ENCODE measurements at places on chromosomes 5 and 9.

- no peak for DNase-seq
These were observed 86.6 kb downstream of the GNA14 start for GRCh38 chr9:77561331-77562018.

DNA sequence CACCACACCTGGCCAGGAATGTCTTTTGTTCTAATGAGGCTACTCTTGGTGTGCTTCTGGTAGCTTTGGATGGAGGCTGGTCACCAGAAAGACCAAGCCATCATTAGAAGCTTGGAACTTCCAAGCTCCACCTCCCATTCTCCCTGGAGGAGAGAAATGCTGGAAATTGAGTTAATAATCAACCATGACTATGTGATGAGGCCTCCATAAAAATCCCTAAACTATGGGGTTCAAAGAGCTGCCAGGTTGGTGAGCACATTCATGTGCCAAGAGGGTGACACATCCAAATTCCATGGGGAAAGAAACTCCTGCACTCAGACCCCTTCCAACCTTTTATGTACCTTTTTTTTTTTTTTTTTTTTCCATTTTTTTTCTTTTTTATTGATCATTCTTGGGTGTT, 105.5 kb upstream of the SPATA31C2 start:
- DNase-seq, result no peak

DNA sequence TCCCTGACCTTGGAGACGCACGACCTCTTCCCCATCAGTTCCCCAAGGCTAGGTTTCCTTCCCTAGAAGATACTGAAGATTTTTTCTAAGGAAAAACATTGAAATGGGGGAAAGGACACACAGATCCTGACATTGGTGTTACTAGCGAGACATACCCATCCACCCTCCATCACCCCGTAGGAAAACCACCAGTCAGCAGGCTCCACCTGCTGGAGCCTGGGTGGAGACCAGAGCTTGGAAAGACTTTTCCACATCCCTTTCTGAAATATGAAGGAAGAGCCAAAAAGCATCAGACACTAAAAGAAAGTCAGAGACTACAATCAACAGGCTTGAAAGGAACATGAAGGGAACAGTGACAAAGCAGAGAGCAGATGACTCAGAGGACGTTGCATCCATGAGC, 638.0 kb downstream of the IRX1 start:
- DNase-seq, result no peak

GRCh38 chr5:168851902-168852321, 272.7 kb upstream of the PANK3 start:
- peak; percentile 89 for DNase-seq

- no peak for DNase-seq
These were observed 2163.5 kb upstream of the WWC1 start for GRCh38 chr5:166127766-166128570.

DNA sequence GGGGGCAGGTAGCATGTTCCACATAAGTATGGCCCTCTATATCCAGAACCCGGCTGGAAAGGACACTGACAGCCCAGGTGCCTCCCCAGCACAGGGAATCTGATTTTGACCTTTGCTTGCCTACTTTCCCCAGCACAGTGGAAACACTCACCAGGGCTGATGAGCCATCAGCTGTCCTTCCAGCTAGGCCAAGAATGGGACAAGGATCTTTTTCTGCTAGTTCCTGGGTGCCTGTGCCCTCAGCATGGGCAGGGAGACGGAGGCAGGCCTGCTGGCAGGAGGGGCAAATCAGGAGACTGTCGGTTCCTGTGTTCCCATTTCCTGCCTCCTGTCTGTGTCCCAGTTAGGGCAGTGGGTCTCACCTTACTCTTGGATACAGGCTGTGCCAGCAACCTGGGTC, 1.1 kb downstream of the CYFIP2 start:
- DNase-seq, result no peak

DNA sequence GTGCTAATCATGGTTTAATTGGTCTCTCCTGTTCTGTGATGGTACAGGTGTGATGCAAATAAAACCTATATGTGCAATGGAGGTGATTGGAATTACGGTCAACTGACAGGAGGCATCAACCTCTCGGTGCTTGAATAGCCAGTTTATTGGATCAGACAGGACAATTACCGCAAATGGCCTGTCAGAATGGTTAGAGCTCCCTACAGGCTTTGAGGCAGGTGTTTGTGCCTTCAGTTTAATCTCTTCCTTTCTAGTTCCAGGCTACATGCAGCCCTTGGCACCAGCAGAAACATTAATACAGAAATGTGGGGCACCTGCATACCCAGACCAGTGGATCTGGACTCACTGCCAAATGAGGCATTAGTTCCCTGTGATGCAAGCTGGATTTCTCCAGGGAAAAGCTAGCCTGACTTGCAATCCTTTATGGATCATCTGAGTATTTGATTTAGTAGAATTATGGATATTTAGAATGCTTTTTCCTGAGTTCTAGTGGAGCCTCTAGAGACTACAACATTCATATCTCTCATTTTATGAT, 128.6 kb downstream of the MAT2B start:
- no peak for DNase-seq

DNA sequence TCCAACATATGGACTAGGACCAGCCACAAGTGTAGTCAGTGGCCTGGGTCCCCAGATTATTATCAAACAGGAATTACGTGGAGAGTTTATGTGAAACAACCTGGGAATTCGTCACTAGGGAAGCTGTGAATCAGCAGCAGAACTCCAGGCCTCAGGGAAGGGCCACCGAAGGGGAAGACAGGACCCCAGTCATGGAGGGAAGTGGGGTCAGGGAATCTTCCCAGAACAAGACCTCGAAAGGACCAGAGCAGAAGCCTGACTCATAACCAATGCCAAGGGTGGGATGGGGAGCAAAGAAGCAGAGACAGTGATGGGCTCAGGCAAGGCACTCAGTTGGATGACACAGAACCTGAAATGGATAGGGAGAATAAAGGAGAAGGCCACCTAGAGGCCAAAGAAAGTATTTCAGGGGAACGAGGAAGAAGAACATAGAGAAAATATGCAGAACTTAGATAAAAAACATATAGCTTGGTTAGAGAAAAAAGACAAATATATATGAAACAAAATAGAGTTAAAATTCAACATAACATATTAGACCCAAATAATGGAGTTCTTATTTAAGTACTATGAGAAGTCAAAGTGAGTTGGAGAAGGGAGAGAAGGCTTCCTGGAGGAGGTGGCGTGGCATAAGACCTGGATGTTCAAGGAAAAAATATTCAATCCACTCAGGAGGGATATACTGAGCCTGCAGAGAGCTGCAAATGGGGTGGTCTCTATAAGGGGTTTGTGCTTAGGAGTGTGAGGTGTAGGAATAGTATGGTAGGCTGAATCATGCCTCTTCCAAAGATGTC, 66.7 kb upstream of the CAST start:
- peak; percentile 59 for DNase-seq

- DNase-seq, result no peak
These were observed 36.7 kb downstream of the FAXDC2 start for GRCh38 chr5:154813736-154814135.

DNA sequence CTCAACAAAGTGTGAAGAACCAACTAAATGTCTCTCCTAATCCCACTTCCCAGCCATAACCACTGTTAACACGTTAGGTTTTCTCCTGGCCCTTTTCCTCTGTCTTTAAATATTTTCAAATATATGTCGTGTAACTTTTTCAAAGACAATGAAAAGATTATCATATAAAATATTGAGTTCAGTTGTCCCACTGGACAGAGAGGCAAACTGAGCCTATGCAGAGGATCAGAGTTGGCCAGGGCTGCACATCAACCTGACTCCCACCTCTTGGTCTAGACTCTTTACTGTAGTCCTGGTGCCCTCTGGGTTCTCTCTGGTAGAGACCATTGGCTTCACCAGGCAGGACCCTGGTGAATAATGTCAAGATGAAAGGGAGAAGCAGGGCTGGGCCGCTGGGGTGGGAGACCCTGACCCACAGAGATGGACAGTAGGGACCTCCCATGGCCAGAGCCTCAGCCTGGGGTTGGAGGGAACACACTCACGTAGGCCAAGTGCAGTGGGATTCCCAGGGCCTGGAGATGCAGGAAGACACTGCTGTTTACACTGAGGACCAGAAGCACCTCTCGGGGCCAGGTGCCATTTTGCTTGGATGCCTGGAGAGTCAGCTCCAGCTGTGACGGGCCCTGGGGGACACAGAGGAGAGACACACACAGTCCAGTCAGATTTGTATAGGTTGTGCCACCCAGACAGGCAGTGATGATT, 25.1 kb downstream of the ENG start:
- DNase-seq, result no peak

DNA sequence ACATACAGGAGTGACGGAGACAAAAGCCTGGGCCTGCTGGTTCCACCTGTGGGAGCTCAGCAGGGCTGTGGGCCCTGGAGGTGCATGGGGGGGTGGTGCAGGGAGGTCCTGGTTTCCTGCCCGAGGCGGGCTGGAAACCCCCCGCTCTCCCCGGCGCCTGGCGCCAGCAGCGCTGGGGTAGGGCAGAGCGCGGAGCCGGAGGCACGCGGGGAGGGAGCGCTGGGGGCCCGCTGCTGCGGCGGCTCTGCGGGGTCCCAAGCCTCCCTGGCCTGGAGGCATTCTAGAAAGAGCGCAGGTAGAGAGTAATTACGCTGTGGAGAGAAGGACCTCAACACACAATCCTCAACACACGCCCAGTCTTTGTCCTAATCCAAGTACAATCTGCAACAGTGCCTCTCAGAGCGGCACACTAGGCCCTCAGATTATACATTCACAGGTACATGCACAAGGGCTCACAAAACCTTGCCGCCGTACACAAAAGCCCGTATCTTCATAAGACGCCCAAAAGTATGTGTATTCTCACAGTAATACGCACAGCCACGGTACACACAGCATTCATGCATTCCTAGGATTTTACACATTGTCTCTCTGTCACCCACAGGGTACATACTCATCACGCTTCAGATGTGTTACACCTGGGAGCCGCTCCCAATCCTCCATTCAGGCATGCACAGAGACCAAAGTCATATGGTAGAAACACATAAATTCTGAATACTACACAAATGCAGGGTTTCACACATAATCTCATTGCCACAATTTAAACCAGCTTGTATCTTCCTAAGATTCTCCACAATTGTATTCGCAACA, 2.1 kb upstream of the HAND1 start:
- no peak for DNase-seq

DNA sequence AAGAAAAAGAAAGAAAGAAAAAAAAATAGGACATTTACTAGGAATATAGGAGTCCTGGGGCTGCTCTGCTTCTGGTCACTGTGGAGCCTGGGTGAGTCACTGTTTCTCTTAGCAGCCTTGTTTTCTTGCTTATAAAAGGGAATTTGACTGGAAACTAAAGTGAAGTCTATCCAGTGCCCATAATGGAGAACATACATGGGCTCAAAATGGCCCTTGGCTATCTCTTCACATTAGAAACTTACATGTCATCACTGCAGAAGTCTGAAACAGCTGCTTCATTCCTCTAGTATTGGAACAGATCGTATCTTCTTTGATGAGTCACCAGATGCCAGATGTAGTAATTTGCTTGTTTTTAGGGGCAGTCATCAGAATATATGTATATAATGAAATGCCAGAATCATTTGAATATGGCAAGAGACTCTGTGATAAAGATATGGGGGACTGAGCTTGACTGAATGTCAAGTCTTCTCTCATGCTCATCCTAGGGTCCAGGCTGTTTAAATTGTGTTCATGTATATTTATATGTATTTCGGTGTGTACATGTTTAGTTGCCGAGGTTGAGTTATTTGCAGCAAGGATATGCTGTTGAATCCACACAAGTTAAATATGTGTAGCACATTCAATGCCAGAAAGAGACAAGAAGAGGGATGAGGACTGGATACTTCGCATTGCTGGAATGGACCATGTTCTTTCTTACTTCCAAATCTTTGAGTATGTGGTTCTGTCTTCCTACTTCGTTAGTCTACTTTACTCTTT, 56.7 kb downstream of the SGCD start:
- DNase-seq, result no peak

GRCh38 chr5:178069909-178070308, 43.4 kb upstream of the N4BP3 start:
- DNase-seq, result peak; percentile 55

DNA sequence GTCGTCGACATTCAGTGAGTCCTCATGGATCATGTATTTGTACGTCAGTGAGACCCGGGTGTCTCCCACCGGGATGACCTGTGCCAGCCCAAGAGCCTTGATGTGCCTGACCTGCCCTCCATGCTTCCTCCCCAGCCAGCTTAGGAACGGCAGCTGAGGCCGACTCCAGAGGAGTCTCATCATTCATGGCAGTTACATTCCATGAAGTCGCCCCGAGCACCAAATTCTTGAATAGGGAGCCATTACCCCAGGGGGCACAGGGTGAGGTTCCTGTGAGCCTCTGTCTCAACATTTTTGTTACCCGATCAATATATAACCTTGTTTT, 67.8 kb downstream of the ZNF354C start:
- no peak for DNase-seq

- DNase-seq, result no peak
These were observed 11.0 kb upstream of the CEL start for GRCh38 chr9:133050781-133051180.

DNA sequence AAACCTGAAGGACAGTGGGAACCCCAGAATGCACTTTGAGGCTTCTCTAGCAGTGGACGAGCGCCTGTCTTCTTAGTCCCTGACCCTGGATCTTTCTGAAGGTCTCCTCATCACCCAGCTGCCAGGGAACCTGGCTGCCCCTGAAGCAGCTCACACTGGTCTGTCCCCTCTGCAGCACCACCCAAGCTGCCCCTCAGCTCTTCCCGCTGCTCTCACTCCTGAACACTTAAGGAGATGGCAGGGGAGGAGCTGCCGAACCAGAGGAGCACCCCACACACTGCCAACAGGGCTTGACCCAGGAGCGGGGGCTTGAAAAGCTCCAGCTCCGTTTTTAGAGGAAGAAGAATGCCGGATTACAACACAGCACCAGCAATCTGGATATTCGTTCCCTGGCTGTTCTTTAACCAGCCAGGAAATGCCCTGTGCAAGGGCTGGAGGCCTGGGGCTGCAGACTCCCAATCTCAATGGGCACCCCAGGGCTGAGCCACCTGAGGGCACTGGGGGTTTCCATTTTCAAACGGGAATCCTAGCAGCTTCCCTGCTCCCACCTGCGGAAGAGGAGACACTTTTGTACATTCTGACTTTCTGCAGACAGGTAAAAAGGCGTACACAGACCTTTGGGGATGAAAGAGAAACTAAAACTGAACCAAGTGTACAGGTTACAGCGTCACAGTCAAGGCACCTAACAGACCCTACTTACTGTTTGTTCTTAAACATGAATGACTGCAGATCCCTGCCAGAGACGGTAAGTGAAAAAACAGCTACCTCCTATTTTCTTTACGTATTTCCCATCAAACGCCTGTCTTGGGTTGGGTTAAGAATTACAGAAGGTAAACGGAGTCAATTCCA, 36.3 kb downstream of the GOLM1 start:
- no peak for DNase-seq

DNA sequence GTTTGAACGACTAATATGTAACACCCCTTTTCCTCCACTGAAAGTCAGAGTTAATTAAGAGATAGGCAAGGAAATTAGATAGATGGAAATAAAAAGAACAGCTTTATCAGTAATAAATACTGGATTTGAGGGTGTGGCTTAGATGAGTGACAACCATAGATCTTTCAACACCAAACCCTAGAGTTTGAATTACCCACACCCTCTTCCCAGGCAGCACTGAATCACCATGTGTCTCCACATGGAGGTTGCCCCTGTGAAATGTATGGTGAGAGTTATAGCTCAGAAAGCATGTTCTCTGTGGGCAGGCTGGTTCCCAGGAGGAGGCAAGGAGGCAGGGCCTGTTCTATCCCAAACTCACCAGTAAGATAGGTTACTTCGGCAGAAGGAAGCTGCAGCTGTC, 69.7 kb downstream of the TMEM174 start:
- no peak for DNase-seq

GRCh38 chr5:97231025-97231636, 48.1 kb upstream of the RIOK2 start:
- DNase-seq, result peak; percentile 74

Data from erythroblast (primary cell).